Cortex of kidney (tissue), 1 donor: ENCODE measurements at places on chromosomes 7 and 10.

DNA sequence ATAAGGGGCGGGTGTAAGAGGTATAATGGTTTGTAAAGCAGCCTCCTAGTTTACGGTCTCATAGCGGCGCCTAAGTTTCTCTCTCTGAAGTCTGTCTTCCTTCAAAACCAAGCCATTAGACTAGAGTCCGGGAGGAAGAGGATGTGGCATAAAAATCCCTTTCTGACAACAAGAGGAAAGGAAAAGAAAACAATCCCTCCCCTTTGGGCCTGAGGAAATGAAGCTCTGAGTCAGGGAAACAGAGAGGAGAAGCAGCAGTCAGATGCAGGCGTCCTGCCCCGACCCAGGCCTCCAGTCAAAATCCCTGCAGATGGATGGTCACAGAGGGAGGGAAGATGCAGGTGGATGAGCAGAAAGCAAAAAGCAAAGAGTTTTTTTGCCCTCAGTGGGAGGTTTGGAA is 23.7 kb downstream of the PARP12 start:
- no peak for DNase-seq

DNA sequence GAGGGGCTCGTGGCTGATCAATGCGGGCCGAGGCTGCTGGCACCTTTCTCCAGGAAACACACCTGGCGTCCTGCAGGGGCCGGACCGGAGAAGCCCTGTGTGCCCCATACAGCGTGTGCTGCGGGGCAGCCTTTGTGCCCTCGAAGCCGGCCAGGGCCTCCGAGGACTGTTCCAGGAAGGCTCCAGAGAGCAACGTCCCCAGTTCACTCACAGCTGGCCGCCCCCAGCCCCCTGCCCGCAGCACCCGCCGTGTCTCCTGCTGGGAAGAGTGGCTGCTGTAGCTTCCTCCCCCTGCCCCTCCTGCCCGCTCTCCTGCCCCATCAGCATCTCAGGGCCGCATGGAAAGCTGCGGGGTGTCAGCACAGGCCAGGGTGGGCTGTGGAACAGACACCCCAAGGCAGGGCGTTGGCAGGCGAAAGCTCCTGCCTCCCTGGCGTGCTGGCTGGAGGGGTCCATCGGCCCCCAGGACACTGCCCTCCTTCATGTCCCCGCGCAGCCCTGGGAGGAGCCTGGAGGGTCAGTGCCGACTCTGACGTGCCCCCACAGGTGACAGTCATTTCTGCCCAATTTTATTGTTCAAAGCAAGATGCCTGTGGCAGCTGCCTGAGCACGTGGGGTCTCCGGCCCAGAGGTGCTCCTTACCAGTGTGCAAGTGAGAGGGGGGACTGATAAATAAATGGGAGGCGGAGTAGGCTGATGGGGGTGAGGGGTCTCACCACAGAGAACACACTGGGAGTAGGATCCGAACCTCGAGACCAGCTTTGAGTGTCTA is 95.8 kb upstream of the DIP2C start:
- no peak for DNase-seq

DNA sequence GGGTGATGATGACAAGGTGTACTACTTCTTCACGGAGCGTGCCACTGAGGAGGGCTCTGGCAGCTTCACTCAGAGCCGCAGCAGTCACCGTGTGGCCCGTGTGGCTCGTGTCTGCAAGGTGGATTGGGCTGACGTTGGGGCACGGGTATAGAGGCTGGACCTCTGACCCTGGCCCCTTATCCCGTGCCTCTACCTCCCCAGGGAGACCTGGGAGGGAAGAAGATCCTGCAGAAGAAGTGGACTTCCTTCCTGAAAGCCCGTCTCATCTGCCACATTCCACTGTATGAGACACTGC is 8.4 kb downstream of the MRPL43 start:
- no peak for DNase-seq

DNA sequence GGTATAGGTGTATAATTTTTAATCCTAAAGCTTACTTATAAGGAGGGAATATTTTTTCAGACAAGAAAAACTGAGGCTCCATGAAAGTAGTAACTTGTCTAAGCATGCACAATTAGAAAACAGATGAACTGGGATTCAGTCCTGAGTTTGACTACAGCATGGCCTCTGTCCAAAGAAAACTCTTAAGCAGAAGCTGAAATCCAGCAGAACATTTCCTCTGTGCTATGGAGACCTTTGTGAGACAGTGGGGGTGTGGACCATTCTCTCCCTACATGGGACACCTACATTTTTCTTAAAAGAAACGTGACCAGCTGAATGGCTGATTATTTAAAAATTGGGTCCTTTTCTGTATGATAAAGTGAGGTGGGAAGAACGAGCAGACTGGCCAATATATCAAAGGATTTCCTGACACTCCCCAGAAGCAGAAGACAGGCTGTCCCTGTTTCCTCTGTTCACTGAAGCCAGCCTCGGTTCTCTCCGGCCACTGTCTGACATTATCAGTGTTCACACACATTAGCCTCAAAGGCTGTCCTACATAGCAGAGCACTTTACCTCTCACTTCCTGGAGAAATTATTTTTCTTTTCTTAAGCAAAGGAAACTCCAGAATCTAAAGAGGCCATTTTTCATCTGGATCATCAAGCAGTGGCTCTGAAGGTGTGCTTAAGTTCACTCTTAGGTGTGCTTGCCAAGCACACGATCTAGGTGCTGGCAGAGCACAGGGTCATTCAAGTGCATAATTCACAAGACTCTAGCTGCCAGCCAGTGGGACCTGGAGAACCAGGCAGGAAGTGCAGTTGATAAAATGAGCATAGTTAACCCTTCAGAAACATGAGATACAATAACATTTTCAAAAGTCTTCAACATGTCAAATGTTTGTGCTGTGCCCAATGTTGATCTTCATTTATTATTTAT is 40.4 kb upstream of the KIAA1217 start:
- DNase-seq = no peak

DNA sequence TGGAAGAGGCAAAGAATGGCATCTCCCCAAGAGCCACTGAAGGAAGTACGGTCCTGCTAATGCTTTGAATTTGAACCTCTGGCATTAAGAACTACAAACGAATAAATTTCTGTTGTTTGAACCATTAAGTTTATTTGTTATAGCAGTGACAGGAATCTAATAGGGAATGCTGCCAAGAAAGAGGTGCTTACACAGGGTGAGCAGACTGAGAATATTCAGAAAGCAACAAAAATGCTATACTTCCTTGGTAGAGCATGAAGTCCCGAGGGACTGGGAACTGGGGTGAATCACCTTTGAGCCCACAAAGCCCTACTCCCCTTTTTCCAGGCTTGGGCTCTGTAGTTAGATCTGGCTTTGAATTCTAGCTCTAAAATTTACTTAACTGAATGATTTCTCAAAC is 45.0 kb downstream of the PANK1 start:
- DNase-seq = no peak

- DNase-seq = no peak
Observed at GRCh38 chr10:71444284-71445054, 47.7 kb downstream of the CDH23 start.

DNA sequence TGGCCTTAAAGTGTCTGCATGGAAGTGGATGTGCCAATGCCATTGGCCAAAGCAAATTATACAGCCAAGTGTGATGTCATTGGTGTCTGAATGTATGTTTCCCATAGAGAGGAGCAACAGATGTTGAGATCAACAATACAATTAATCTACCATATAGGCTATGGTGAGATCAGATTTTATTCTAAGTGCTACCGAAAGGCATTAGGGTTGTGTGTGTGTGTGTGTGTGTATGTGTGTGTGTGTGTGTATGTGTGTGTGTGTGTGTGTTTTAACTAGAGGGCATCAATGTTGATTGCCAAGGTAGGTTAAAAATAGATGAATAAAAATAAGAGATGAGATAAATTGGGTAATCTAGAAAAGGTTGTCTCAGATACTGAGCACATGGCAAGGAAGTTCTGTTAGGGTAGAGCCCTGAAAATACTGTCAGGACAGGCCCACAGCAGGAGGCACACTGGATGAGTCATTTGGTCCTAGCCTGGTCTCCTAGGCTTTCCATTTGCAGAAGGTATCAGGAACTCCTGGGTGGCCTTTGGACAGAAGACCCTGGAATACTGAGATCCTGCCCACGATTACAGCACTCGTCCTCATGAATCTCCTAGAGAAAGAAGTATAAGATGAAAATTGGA is 446.0 kb upstream of the PODXL start:
- DNase-seq = no peak

GRCh38 chr10:101065481-101066145 is 3.8 kb downstream of the KAZALD1 start:
- no peak for DNase-seq

GRCh38 chr10:97975598-97975997 is 54.8 kb downstream of the CRTAC1 start:
- no peak for DNase-seq

- DNase-seq = no peak
Observed at GRCh38 chr10:126696684-126697083, 26.2 kb upstream of the C10orf90 start.

DNA sequence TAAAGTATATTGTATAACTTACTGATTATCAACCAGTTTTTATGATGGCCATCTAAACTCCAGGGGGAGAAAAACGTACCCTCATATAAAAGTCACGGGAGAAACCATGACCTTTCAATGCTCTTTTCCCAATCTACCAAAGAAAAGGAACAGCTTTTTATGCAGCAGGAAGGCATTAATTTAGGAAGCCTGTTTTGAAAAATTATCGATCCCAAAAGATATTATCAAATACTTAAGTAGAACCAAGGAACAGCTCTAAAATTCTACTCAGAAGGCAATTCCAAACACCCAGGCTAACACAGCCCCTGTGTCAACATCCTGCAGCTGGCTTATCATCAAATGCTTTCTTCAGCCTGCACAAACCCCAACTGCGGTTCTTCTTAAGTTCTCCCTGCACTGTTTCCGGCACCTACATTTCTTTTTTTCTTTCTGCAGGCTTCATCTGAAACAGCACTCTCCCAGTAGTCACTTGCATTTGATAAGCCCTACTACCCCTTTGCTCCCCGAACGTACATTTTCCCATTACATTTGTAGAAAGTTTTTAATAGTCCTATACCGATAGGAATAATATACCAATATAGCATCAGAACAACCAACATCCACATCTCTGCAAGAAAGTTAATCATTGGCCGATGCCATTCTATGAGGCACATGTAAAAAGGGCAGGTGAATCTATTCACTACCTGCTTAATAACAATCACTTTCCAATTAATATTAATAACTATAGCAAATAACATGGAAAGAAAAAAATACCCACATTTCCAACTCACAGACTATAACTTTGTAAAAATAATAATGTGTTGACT is 47.9 kb downstream of the PIP4K2A start:
- DNase-seq = no peak

- DNase-seq = no peak
Observed at GRCh38 chr10:114271075-114271778, 32.2 kb downstream of the VWA2 start.

DNA sequence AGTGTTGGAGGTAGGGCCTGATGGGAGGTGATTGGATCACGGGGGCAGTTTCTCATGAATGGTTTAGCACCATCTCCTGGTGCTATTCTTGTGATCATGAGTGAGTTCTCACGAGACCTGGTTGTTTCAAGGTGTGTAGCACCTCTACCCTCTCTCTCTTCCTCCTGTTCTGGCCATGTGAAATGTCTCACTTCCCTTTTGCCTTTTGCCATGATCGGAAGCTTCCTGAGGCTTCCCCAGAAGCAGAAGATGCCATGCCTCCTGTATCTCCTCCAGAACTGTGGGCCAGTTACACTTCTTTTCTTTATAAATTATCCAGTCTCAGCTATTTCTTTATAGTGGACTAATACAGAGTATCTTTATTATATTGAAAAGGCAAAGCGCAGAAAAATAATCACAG is 90.1 kb downstream of the FAM171A1 start:
- no peak for DNase-seq

GRCh38 chr7:64667311-64667710 is 1.4 kb downstream of the ZNF107 start:
- DNase-seq = no peak

DNA sequence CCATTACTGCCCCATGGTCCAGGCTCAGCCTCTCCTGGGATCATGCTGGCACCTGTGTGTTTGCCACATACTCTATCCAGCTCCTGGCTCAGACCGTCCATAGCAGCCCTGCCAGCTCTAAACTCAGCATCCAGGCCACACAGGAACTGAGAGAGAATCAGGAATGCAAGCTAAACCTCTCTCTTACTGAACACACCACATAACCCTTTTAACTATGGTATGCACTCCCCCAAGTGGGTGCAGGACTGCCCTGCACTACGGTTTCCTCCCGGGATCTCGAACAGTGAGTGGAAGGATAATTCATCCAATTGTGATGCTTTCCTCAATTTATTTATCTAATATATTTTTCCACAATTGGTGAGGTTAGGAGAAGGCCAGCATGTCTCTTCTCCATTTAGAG is 17.1 kb upstream of the ZNF800 start:
- no peak for DNase-seq

- no peak for DNase-seq
Observed at GRCh38 chr10:120833222-120833928, 17.8 kb upstream of the WDR11 start.

DNA sequence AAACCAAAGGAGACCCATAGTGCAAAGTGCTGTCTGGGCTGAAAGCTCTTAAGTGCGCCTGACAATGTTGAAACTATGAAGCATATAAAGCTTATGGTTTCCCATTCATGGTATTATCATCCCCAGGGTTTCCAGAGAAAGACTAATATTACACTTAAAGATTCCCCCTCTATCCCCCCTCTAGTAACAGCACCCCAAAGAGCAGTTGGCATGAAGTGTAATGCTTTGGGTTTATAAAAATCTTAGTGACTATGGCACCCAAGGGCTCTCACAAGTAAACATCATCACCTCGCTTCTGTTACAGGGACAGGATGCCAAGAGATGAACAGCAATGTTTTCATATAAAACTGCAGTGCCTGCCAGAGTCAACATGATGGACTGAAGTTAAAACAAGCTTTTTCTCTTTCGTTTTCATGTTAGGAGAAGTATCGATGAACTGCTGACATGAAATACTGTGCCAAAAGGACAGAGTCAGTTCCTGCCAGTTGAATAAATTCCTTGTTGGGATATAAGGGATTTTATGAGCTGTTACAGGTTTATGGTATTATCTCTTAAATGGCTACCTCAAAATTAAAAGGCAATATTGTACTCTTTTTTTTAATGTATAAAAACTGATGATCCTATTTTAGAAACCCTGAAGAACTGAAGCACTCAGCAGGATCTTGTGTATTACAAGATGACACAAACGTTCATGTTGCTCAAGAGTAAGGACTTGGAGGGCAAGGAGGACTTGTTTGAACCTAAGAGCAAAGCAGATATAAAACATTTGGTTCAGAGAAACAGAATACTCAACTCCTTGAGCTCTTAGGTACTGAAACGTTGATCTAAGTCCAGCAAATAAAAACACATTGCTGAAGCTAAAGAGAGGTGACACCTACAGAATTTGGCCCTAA is 203.7 kb upstream of the IMMP2L start:
- no peak for DNase-seq

GRCh38 chr10:62243647-62243997 is 25.0 kb downstream of the RTKN2 start:
- DNase-seq = no peak

DNA sequence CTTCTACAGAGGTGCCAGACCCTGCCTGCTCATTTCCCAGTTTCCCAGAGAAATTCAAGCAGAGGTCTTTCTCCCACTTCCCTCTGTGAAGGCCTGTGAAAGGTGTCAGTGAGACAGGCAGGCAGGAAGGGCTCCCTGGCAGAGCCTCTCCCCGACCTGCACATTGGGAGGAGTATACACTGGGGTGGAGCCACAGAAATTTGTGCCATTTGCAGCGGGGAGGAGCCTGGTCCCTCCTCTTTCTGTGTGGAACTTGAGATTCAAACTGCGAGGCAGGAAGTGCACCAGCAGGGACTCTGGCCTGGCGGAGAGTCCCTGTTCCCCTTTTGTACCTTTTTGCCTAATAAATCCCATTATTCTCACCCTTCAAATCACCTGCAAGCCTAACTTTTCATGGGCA is 54.6 kb upstream of the OPN4 start:
- DNase-seq = no peak

- no peak for DNase-seq
Observed at GRCh38 chr7:125878235-125878956, 948.8 kb upstream of the POT1 start.
